ENCODE measurements at places on chromosomes 13 and 19. TPM values are rescaled to one million over a fixed set of nuclear protein-coding genes. Genes with fewer than 3 reads are reported as not detected.

GRCh38 chr13:39684531-39685137 lies 29.2 kb downstream of the COG6 start:
- peaks cover 6% of the 10 kb centered on the region for H3K4me1 ChIP-seq
- H3K4me3 ChIP-seq = no peak overlapping the region
- no peaks in the 10 kb centered on the region for H3K36me3 ChIP-seq
- DNase-seq = no peak
- no peak overlapping the region for H3K27ac ChIP-seq
- no peaks in the 10 kb centered on the region for H3K27me3 ChIP-seq

DNA sequence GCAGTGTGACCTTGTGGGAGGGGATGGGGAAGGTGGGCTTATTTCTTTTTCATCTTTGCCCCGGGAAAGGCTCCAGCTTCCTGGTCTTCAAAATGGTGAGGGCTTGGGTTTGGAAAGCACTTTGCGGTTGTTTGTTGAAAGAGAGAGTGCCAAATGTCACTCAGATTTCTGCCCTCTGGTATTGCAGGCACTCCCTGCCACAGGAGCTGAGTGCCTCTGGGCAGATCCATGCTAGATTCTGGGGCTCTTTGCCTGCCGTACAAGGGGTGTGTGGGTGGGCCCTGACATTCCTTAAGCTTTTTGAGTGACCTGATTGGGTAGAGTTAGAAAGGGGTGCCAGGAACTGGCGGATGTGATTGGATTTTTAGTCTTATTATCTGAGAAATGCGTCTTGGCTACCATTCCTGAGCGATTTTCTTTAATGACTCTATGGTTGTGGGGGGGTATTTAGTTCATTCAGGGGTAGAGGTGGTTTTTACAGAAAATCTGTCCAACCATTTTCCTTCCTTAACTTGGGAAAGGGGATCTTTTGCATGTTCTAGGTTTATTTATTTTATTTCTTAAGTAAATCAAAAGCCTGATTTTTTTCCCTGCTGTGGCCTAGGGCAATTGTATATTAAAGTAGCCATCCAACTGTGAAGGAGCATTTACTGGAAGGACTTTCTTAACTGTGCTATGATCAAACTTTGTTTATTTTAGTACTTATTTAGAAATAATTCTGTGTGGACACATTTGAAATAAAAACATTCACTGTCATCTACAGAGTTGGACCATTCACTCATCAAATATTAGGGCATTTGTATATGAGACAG lies 3.2 kb downstream of the ARHGAP35 start:
- no peak for DNase-seq
- H3K27me3 ChIP-seq = no peaks in the 10 kb centered on the region
- peaks cover 74% of the 10 kb centered on the region for H3K4me1 ChIP-seq
- peak overlapping the region; percentile 96 for H3K27ac ChIP-seq
- H3K4me3 ChIP-seq = peak overlapping the region; percentile 24

GRCh38 chr13:97921176-97921816 lies 32.2 kb upstream of the IPO5 start:
- H3K4me3 ChIP-seq = no peak overlapping the region
- peak; percentile 28 for DNase-seq
- no peak overlapping the region for H3K27ac ChIP-seq
- H3K4me1 ChIP-seq = no peaks in the 10 kb centered on the region

DNA sequence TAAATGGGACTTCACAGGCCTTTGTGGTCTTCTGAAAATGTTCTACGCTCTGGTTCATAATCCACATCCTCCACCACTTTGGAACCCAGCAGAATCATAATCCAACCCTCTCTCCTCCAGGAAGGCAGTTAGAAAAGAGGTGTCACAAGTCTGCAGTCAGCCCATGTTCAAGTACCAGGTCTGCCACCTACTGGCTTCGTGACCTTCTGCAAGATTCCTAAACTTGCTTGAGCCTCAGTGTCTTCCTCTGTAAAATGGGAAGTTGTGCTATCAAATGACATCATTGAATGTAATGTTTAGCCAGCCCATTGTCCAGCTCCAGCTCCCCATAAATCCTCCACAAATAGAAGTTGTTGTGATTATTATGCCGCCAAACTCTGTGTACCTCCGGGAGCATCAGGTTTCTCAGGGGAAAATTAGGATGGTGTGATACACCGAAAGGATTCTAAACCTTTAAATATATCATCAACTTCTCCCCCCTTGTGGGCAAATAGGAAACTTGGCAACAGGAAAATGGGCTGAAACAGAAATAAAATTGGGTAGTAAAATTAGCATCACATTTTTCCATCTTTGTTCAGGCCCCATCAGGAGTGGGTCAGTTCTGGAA lies 109.7 kb downstream of the NUFIP1 start:
- no peaks in the 10 kb centered on the region for H3K4me1 ChIP-seq
- no peak overlapping the region for H3K4me3 ChIP-seq
- no peak overlapping the region for H3K27ac ChIP-seq
- no peak for DNase-seq

DNA sequence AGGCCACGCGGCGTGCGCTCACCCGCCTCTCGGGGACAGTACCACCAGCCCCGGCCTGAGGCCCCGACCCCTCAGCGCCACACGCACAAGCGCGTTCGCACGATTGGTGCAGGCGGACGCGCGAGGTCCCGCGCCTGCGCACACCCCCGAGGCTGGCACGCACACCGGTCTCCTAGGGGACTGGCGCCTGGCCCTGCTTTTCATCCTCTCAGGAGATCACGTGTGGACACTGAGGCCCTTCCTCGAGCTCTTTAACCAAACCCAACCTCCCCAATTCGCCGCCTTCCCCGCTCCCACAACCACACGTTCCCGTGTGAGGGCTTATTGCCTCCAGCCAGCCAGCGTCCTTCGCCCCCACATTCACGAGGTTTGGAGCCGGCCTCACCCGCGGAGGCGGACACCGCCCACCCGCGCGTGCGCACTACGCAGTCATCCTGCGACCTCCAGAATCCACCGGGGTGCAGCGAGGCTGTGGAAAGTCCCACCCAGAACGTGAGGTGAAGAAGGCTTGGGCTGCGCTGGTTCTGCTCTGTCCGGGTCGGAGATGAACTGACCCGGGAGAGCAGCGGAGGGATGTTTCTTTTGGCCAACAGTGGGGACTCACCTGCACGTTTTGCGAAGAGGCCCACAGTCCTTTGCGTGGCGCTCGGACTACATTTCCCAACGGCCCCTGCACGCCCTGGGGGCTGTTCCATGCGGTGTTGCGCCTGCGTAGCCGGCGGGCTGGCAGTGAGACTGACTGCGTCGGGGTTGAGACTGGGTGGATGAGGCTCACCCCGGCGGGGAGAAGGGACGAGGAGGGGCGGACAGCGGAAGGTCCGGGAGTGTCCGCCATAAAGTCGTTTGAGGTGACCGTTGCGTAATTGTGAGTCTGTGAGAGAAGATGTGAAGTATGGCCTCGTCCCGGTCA lies 539 bp upstream of the ZNF667 start:
- peaks cover 8% of the 10 kb centered on the region for H3K4me1 ChIP-seq
- peaks cover 61% of the 10 kb centered on the region for H3K36me3 ChIP-seq
- DNase-seq = peak; percentile 63

- DNase-seq = no peak
- H3K4me1 ChIP-seq = peaks cover 14% of the 10 kb centered on the region
- H3K36me3 ChIP-seq = no peaks in the 10 kb centered on the region
- H3K27ac ChIP-seq = no peak overlapping the region
Measured at GRCh38 chr19:29953352-29954247, 11.6 kb downstream of the URI1 start.

The RFXAP gene
- total RNA-seq = 4.8 TPM

The FUT1 gene
- 4.2 TPM for total RNA-seq

The NAA16 gene
- total RNA-seq = 45.3 TPM

The PET100 gene
- total RNA-seq = 35.4 TPM

The LENG9 gene
- 10.3 TPM for total RNA-seq

The AMER2 gene
- not detected for total RNA-seq

The CYP2S1 gene
- 1.4 TPM for total RNA-seq

The SIX5 gene
- 22.2 TPM for total RNA-seq
